ENCODE measurements at places on chromosomes 16 and 17.

GRCh38 chr17:978103-979093 lies 1.2 kb downstream of the NXN start:
- DNase-seq, result peak; percentile 49

DNA sequence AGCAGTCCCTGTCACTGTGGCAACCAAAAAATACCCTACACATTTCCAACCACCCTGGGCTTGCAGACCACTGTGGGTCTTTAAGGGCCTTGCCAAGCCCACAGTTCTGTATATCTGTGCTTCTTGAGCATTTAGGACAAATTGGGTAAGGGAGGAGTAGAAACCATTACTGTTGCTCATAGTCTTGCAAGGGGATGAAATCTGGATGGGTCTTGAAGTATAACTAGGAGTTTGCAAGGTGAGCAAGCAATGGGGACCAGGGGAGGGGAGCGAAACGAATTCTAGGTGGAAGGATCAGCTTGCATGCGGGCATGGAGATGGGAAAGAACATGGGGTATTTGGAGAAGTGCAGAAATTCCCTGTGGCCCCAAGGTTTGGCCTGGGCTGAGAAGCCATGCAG lies 202.9 kb downstream of the RAB11FIP4 start:
- DNase-seq, result no peak

GRCh38 chr17:57035971-57036481 lies 49.0 kb upstream of the AKAP1 start:
- no peak for DNase-seq

DNA sequence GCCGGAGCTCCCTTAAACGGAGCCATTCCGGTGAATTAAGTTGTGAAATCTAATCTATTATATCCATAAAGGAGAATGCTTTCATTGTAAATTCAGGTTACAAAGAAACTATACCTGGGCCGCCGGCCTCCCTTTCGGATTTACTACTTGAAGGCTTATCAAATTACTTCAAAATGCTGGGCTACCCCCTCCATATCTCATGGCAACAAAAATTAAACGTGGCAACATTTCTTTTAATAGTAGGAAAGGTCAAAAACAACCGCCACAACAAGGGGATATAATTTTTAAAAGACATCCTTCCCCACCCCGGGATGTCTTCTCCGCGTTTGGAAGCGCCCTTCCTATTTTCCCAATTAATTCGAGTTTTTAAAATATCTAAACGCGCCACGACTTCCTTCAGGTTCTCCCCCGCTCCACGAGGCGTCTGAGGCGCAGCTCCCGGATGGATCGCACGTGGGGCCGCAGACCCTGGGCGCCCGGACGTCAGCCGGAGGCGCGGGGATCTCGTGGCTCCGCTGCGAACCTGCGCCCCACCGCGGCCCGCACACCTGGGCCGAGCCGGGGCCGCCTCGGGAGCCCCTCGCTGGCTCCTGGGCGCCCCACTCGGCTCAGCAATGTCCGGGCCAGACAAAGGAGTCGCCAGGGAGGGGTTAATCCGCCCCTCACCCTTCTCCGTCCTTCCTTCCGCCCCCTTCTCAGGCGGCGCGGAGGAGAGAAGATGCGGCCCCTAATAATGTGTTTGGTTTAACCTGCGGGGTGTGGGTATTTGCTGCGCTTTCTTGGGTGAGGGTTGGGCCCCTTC lies 47.4 kb upstream of the SLC38A10 start:
- DNase-seq, result peak; percentile 52

DNA sequence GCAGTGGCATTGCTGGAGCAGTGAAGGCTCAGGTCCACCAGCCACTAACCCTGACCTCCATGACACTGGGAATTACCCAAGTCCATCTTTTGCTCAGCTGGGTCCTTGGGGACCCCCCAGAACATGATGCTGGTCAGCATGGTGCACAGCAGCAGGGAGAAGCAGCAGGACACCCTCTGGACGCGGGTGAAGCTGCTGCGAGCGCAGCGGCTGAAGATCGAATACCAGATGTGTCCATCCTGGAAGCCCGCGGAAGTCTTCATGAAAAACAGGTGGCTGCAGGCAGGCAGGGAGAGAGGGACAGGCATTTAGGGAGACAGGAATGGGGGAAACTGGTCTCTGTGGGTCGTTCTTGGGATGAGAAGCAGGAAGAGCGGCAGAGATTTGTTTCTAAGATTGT lies 53.4 kb upstream of the GCSH start:
- DNase-seq, result no peak

GRCh38 chr16:68902003-68902968 lies 59.0 kb downstream of the TANGO6 start:
- DNase-seq, result peak; percentile 44

DNA sequence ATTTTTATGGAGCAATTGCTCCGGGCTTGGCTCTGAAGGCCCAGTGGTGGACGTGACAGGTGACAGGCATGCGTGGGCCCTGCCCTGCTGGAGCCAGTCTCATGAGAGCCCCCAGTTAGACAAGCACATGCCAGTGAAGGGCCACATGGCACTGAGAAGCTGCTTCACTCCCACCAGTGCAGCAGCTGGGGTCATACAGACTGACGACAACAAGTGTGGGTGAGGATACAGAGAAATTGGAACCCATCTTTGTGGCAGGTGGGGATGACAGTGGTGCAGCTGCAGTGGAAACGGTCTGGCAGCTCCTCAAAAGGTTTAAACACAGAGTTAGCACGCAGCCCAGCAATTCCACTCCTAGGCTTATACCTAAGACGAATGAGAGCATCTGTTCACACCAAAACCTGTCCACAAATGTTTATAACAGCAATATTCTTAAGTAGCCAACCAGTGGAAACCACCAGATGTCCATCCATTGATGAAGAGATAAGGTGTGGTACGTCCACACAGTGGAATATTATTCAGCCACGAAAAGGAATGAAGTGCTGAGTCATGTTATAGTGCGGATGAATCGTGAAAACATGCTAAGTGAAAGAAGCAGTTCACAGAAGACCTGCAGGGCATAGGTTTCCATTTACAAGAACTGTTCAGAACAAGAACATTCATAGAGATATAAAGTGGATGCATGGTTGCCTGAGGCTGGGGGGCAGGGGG lies 12.5 kb upstream of the CIBAR2 start:
- DNase-seq, result no peak

Data from HuH-7.5 (cell line).